HFF-Myc (cell line): ENCODE measurements at places on chromosomes 12 and 14.

- no peak for DNase-seq
Observed at GRCh38 chr14:29352706-29353080, 575.0 kb downstream of the PRKD1 start.

GRCh38 chr14:77641534-77642341 is 25.3 kb upstream of the SPTLC2 start:
- no peak for DNase-seq

DNA sequence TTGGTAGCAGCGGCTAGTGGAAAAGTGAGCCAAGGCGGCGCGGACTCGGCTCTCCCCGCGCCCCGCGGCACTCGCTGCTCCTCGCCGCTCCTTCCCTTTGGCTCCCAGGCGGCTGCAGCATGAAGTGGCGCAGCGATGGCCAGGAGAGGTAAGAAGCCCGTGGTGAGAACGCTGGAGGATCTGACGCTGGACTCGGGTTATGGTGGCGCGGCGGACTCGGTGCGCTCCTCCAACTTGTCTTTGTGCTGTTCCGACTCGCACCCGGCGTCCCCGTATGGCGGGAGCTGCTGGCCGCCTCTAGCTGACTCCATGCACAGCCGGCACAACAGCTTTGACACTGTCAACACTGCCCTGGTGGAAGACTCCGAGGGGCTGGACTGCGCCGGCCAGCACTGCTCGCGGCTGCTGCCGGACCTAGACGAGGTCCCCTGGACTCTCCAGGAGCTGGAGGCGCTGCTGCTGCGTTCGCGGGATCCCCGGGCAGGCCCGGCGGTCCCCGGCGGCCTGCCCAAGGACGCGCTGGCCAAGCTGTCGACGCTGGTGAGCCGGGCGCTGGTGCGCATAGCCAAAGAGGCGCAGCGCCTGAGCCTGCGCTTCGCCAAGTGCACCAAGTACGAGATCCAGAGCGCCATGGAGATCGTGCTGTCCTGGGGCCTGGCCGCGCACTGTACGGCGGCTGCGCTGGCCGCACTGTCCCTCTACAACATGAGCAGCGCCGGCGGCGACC is 225.6 kb upstream of the CRY1 start:
- DNase-seq, result no peak

DNA sequence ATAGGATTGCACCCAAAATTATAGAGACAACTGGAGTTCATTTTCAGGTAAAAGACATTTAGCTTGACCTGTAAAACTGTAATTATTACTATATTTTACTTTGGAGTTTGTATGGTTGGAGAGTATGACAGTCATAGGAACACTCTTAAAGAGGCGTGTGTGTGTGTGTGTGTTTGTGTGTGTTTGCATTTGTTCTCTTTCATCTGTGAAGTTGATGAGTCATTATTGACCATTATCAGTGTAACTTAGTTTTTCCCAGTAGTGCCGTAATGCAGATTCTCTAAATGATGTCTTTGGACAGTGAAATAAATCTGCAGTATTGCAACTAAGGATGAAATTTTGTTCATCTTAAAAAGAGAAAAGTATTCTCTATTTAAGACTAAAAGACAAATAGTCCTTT is 13.0 kb downstream of the WASHC4 start:
- no peak for DNase-seq

DNA sequence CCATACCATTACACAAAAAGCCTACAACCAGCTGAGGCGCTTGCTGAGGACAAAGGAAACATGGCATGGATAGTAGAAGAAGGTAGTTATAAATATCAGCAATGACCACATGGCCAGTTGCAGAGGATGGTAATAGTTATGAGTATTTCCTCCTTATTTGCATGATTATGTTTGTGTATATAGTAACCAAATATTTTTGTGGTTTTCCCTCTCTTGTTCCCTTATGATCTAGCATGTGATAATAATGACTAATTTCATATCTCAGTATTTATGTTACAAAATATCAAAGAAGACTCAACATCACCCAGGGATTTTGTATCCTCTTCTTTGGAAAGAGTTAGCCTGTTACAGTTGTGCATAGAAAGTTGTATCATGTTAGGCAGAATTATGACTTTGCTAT is 13.5 kb upstream of the CATSPERB start:
- DNase-seq, result no peak

- DNase-seq, result no peak
Observed at GRCh38 chr12:118188690-118189371, 52.9 kb downstream of the PEBP1 start.

- DNase-seq, result no peak
Observed at GRCh38 chr12:21662122-21662792, 4.6 kb upstream of the LDHB start.

- DNase-seq, result no peak
Observed at GRCh38 chr14:61927520-61927919, 165.3 kb downstream of the SNAPC1 start.

DNA sequence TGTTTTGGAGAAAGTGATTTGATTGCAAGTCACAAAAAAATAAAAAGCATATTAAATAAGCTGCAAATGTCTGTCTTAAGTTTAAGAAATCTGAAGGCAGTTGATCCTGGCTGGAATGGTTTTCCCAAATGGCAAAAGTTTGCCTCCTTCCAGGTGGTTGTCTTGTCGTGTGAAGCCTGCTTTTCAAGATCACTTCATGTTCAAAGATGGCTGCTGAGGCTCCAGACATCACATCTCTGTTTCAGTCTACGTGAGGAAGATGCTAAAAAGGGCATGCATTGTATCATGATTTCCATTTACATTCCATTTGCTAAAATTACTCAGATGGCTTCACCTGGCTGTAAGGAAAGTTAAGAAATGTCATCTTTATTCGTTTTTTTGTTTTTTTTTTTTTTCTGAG is 31.6 kb upstream of the HMGA2 start:
- DNase-seq, result no peak

DNA sequence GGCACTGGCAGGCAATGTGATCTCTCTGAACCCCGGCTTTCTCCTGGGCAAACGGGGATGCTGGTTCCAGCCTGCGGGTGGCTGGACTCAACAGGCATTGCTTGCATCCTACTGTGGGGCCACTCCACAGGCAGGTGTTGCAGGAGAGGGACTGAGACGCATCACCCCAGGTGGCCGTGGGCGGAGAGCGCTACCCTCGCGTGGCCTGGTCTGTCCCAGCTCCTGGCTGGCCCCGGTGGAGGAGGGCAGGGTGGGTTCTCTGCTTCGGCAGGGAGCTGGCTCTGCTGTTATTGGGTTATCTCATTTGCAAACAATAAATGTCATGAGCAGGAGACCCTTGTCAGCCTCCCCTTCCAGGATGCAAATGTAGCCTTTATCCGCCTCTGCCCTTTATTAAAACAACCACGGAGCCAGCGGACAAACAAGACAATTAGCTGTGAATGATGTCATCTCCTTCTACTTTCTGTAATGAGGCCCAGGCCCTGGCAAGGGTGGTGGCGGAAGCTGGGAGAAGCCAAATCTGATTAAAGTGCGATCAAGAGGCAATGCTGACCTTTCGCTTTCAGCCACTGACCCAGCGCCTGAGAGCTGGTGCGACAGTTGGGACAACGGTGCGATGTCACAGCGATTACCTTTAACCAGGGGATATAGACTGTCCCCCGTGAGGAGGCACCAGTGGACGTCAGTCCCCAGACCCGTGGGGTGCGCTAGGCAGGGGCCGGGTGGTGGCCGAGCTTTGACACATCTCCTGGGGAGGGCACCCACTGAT is 161.8 kb downstream of the KIF26A start:
- DNase-seq, result no peak

DNA sequence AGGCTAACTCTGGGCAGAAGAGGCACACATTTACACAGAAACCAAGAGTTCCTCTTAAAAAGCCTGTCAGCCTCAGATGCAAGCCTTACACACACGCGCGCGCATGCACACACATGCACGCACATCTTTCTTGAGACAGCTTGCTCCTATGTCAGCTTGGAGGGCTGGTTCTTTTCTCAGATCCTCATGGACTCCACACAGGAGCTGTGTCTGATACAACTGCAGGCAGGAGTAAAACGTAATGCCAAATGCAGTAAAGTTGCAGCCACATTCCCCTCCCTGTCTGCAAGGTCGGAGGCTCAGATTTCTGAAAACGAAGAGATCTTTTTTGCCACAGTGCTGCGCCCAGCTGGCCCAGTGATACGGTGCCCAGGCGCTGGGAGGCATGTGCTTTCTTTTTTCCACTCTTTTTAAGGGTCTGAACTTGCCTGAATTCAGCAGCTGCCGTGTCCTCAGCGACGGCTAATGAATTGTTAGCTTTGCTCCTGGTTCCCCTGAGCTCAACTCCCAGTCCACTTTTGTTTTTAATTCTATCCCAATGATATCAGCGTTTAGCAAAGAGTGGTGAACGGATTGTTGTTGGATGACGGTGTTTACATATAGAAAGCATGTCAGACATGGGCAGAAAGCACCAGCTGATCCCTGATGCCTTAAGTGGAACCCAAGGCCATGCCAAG is 72.9 kb upstream of the FOXN3 start:
- DNase-seq, result no peak

GRCh38 chr12:47282206-47282605 is 202.4 kb upstream of the AMIGO2 start:
- DNase-seq, result no peak

DNA sequence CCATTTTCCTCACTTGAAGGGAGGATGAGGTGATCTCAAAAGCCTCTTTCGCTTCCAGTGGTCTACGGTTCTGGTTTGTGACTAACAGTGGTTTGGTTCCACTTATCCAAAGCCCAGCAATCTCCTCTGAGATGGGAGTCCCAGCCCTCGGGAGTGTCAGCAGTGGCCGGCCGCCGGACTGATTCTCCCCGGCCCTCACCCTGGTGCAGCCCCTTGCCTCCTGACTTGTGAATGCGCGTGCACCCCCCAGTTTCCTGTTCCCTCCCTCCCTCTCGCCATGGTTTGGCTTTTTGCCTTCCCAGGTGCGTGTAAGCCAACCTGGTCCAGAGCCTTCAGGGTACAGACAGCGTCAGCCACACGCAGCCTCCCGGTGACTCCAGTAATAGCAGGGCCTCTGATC is 74.5 kb downstream of the B4GALNT3 start:
- no peak for DNase-seq

DNA sequence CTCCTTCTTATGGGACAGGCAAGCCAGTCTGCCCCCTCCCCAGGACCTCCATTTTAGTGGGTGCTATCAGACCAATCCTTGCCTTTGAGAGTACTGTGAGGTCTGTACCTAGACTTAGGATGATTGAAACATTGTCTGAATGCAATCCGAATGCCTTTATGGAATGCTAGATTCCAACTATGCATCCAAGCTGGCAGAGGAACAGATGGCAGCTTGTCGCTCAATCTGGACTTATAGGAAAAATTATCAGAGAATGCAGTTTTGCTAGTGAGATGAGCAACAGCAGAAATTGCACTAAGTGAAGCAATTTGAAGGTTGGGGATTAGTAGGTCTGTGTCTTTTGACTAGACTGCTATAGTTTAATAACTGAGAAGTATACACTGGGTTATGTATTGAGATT is 109.1 kb downstream of the DYRK2 start:
- no peak for DNase-seq

DNA sequence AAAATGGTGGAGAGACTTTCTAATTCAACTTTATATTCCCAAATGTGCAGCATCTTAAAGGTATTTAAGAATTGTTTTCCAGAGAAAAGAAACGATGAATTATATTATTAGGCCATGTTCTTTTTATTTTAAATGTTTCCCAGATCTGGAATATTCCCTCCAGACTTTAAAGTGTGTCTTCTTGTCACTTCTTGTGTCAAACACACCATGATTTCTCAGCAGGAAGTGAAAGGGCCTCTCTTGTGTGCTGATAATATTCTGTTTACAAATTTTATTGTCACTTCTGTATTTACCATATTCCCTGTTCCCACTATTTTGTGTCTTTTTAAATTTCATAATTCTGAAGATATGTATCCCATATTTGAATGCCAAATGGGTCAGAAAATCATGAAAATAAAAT is 455.0 kb upstream of the FLRT2 start:
- DNase-seq, result no peak

DNA sequence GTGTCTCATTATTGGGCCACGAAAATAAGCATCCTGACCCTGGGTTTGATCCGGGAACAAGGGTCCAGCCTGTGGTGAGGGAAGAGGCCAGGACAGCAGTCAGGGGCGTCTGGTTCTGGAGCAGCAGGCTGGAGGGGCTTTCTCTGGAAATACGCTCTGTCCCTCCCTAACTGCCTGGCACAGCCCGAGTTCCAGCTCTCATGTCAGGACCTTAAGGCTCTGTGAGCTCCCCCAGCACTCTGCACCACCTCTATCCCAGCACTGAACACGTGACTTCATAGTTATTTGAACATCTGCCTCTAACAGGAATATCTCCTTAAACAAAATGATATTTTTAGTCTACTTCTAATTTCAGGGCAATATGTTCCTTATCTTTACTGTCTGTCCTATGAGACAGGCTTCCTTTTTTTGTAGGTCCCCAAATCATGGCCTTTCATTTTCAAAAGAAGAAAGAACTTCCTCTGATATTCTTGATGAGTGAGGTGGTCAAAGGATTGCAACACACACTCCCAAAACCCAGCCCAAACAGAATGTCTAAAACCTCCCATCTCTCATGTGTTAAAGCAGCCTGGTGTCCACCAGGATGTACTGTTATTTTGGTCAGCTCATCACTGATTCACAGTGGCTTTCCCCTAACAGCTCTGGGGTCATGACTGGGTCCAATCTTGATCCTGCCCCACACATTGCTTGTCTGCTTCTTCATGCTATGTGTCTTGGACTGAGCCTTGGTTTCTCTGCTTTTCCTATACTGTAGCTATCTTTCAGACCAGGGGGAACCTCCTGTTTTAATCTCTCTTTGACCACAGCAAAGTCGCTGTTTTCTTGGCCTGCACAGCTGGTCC is 9.7 kb downstream of the AQP6 start:
- no peak for DNase-seq

DNA sequence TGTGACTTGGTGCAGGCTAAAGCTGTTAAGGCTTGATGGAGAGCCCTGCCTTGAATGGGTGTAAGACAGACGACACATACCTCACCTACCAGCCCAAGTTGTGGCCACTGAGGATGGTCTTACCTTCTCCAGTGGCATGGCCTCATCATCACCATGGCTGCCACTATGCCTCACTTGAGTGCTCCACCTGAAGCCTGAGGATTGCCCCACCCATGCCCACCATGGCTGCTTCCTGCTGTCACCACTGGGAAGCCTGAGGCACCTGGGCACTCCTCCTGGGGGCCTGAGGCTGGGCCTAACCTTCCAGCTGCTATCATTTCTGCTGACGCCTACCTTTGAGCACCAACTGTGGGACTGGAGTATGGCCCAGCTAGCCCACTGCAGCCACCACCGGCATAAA is 1605.7 kb upstream of the FLRT2 start:
- no peak for DNase-seq

GRCh38 chr12:114747012-114747858 is 63.3 kb upstream of the TBX3 start:
- DNase-seq, result no peak

GRCh38 chr14:72549026-72549425 is 344.9 kb downstream of the DPF3 start:
- DNase-seq, result no peak
